Activated CD4-positive, alpha-beta T cell treated with anti-CD3 and anti-CD28 coated beads, Interleukin-2, amount 10 ng/mL, durations not matched to agents 7 days and 5 days (primary cell): ENCODE measurements at places on chromosomes 11 and 22. TPM values are rescaled to one million over a fixed set of nuclear protein-coding genes. Genes with fewer than 3 reads are reported as not detected.

IGLL1 gene
- total RNA-seq: not detected

LRRC74B gene
- not detected for total RNA-seq

DNA sequence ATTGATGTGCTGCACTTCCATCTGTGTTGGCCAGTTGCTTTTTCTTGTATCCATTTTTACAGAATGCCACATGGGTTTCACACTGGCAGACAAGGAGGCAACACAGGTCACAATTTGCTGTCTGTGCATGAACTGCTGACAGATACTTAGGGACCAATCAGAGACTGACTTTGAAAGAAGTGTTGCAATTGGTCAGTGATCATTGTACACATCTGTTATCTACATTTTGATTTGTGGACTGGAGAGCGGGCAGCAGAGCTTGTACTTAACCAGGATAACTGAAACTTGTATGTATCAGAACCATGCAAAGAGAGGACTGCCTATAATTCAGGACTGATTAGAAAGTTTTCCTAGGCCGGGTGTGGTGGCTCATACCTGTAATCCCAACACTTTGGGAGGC lies 21.8 kb downstream of the PRR5 start:
- H3K4me1 ChIP-seq: peaks cover under 1% of the 10 kb centered on the region
- H3K27me3 ChIP-seq: no peaks in the 10 kb centered on the region
- H3K4me3 ChIP-seq: no peak overlapping the region
- H3K36me3 ChIP-seq: no peaks in the 10 kb centered on the region
- DNase-seq: no peak

DNA sequence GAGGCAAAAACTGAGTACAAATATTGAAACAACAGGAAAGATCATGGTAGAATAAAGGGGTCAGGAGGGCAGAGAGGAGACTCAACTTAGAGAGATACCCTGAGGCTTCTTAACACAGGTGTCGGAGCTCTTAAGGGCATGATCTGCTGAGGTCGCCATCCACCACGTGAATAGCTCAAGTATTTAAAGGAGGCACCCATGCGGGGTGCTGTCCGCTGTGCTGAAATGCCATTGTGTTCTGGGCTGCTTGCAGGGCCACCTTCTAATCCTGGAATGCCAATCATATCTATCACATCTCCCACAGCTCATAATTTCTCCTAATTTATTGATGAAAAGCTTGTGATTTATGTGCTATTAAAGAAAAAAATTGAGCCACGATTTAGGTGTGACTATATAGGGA lies 90.2 kb downstream of the SEZ6L start:
- no peak overlapping the region for H3K4me3 ChIP-seq
- H3K27me3 ChIP-seq: peaks cover 19% of the 10 kb centered on the region
- H3K4me1 ChIP-seq: no peaks in the 10 kb centered on the region
- no peak overlapping the region for H3K27ac ChIP-seq

DNA sequence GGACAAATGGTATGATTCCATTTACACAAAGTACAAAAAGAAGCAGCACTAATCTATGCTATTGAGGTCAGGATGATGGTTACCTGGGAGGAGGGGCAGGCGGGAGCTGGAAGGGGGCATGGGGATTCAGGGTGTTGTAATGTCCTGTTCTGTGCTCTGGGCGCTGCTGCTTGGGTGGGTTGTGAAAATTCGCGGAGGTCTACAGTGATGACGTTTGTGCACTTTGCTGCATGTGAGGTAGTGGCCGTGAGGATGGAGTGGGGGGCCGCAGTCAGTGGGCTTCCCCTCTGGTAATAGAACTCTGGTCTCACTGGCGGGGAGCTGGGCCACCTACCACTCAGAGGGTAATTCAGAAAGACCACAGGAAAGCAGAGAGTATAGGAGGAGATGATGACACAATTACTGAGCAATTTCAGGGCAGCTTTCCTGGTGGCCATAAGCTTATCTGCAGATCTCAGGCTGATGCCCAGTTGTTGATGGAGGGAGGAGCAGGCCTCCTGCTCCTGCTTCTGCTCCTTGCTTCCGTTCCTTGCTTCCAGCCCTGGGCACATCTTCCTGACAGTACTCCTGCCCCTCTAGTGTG lies 121.5 kb downstream of the CEP164 start:
- no peak overlapping the region for H3K27ac ChIP-seq
- H3K36me3 ChIP-seq: no peaks in the 10 kb centered on the region
- DNase-seq: no peak

DNA sequence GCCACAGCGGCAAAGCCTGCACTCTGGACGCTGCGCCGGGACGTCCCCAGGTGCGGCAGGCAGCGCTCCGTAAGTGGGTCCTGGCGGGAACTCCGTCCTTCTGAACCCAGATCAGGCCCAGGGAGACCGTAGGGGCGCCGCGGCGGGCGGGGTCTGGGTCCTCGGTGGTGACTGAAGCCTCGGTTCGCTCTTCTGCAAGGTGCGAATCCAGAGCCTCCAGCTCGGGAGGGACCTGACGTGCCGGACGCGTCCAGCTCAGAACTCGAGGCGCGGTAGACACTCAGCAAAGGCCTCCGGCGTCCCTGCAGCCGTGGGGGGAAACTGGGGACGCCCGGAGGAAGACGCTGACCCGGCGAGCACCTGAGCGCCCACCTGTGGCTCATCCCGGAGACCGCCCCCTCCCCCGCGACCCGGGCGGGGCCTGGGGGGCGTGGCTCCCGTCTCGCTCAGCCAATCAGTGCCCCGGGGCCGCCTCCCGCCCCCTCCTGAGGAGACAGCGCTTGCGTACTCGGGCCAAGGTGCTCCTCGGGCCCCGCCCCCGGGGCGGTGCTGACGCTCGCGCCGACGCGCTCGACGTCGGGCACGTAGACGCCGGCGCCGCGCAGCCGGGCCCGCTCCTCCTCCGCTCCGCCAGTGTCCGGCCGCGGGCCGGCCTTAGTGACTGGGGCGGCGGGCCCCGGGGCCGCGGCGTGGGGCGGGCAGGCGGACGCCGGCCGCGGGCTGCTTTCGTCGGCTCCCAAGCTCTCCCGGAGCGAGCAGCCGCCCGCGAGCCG lies at the start of gene PPFIA1:
TSS of gene PPFIA1 (plus strand) at position 587 of the 773 bp plus-strand sequence. CDS start 1,483 bp downstream, outside the sequence.
- peak within 1 kb of the TSS; percentile 85 for H3K4me3 ChIP-seq
- DNase-seq: peak; percentile 95
- peaks cover 7% of the 10 kb centered on the region for H3K27me3 ChIP-seq
- peaks cover 37% of the 10 kb centered on the region for H3K4me1 ChIP-seq
- H3K36me3 ChIP-seq: peaks cover 22% of the 10 kb centered on the region
- H3K27ac ChIP-seq: peak within 1 kb of the TSS; percentile 66
